ENCODE measurements at places on chromosomes 11 and 22.

- no peak for DNase-seq
Observed at GRCh38 chr22:24164940-24165339, 16.3 kb upstream of the SUSD2 start.

GRCh38 chr22:47200273-47201051 lies 438.0 kb downstream of the TBC1D22A start:
- no peak for DNase-seq

GRCh38 chr22:25453557-25453956 lies 110.9 kb upstream of the GRK3 start:
- DNase-seq = peak; percentile 13

DNA sequence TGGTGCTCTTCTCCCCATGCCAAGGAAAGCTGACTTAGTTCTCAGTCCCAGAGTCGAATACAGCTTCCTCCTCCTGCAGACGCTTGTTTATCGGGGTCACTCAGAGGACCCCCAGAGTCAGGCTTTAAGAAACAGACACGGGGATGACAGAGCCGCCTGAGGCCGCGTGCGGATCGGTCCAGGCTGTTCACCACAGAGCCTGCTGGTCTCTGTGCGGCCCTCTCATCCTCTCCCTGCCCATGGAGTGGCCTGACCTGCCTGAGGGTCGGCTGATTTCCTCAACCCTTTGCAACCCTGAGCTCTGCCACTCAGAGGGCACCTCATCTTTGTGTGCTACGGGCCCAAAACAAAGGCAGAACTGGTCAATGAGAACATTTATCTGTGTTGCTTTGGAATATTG lies 2.1 kb downstream of the GAL start:
- DNase-seq = no peak

- DNase-seq = no peak
Observed at GRCh38 chr22:50261615-50262459, at the start of gene MAPK12. MAPK12 (minus strand) TSS chr22:50261683; CDS start chr22:50261509, 174 bp downstream.

DNA sequence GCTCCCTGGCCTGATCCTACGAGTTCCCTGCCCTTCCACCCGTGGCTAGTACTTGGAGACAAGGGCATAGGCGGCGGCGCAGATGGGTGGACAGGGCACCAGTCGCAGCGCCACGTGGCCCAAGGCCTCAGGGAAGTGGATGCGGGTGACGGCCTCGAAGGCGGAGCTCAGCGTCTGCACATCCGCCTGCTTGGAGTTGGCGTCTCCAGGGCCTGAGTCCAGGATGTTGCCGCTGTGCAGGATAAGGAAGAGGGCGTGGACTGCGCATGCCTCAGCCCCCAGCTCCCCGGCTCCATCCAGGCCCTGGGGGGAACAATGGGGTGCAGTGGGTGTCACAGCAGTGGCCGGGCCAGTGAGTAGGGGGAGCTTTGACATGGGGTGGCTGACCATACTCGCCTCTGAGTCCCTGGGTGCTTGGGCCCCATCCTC lies 6.6 kb downstream of the PITPNM1 start:
- DNase-seq = no peak

- DNase-seq = no peak
Observed at GRCh38 chr11:8329847-8330361, 66.2 kb upstream of the LMO1 start.

DNA sequence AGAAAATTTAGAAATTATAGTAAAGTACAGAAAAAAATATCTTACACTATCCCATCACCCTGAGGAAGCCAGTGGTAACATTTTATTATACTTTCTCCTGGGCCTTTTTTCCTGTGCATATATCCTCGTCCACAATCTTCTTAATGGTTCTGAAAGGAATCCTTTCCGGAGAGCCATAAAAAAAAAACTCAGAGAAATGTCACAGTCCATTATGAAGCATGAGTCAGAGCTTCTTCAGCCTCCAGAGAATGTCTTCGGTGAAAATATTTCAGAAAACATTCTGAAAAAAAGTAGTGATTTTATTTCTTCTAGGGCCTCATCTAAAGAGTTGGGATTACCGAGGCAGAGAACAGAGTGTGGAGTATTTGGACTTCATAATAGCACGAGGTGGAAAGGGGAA lies 163.4 kb downstream of the INSC start:
- no peak for DNase-seq

- DNase-seq = no peak
Observed at GRCh38 chr11:62000539-62001446, 33.4 kb upstream of the FTH1 start.

GRCh38 chr11:129314371-129314770 lies 61.3 kb upstream of the BARX2 start:
- DNase-seq = no peak

DNA sequence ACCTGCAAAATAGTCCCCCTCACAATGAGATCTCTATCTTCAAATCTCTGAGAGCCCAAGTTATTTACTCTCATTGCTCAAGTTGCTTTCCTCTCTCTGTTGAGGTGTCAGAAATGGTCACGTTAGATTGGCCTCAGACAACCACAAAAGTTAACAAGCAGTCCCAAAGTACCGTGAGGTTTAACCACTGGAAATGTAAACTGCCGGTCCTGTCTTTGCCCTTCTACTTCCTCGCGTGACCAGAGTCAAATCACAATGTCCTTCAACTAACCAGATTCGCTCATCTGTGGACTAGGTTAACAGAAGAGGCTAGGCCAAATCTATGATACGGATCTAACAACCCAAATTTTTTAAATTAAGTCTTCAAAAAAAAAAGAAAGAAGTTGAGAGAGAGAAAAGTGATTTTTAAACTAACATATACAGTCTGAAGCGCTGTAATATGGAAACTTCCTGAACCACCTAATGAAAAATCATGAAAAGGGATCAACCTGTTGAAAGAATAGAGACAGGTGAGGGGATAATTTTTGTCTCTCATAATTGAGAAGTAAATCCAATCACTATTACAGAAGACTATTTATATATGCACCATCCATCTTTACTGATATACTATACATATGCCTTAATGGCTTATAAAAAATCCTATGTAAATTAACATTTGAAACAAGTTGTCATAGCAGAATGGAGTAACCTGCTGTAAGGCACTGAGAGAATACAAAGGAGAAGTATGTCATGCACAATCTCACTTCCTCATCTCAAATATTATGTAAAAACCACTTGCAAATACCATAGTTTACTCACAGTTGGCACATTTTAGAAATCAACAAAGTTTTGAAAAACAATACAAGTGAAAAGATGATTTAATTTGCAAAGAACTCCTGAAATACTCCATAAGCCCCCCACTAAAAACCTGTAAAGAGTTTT lies 3.3 kb upstream of the JAML start:
- no peak for DNase-seq

- no peak for DNase-seq
Observed at GRCh38 chr11:9850224-9850895, 186.5 kb downstream of the SWAP70 start.

DNA sequence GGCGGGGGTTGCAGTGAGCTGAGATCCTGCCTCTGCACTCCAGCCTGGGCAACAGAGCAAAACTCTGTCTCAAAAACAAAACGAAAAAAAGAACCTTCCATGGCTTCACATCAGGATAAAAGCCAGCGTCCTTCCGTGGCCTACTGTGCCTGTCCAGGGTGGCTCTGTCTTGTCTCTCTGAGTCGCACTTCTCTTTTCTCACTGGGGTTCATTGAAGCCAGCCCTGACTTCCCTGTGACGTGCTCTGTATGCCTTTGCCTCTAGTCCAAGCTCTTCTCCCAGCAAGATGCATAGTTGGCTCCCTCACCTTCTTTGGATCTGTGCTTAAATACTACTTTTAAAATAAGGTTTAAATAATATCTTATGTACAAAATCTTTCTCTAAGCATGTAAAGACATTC lies 11.6 kb downstream of the ATXN10 start:
- DNase-seq = no peak

DNA sequence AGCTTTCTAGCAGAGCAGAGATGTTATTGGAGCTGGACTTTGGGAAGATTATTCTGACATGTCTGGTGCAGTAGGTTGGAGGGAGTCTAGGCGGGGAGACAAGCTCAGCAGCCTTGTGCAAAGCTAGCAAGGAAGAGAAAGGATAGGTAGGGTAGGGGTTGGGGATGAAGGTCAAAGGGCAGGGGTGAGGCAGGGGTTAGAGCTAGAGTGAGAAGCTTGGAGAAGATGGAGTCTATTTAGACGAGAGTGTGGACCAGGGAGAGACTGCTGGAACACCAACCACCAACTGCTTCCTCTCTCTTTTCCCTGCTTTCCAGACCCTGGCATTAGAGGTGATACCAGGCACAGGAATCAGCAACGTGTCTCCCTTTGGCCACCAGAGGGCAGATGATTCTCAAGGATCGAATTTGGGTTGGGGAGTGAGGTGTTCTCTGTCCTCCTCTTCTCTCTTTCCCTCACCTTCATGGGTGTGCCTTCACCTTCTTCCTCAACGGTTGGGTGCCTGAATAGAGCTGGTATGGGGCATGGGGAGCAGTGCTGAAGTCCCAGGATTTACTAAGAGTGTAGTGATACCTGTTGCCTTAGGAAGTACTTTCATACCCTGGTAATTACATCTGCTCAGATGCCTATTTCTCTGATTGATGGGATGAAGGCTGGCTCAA lies 1.8 kb upstream of the MARK2 start:
- peak; percentile 66 for DNase-seq

DNA sequence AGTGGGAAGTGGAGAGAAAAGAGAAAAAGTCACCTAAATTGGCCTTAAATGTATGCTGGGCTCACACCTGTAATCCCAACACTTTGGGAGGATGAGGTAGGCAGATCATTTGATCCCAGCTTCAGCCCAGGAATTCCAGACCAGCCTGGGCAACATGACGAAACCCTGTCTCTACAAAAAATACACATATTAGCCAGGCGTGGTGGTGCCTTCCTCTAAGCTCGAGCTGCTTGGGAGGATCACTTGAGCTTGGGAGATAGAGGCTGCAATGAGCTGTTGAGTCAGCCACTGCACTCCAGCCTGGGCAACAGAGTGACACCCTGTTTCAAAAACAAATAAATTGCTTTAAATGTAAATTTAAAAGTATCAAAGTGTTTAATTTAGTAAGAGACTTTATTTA lies 3.9 kb downstream of the CBL start:
- DNase-seq = no peak
